Upper lobe of right lung (tissue), 1 donor: ENCODE measurements at places on chromosomes 1 and 21. TPM values are rescaled to one million over a fixed set of nuclear protein-coding genes. Genes with fewer than 3 reads are reported as not detected.

DNA sequence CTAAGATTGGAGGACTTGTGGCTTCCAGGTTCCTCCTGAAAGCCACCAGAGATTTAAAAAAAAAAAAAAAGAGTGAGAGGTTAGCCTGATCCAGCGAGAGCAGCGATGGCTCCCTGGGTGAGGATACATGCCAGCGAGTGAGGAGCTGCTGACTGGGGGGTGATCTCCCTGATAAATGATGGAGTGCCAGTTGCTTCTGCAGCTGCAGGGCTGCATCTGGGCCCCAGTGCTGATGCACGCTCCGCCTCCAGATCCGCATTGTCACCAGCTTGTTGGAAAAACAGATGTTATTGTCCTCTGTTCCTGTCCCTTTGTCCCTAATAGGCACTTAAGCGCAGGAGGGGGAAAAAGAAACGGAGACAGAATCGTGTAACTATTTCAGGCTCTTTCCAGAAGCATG is 28.6 kb downstream of the UBIAD1 start:
- H3K36me3 ChIP-seq = no peaks in the 10 kb centered on the region
- peaks cover 5% of the 10 kb centered on the region for H3K4me1 ChIP-seq
- no peak for DNase-seq

GRCh38 chr1:47483651-47484050 is 45.8 kb downstream of the FOXD2 start:
- no peak overlapping the region for H3K27ac ChIP-seq
- H3K27me3 ChIP-seq = no peaks in the 10 kb centered on the region
- H3K4me3 ChIP-seq = no peak overlapping the region
- no peak for DNase-seq

The S100A9 gene
- total RNA-seq = 418 TPM

GRCh38 chr1:12460911-12461621 is 156.9 kb downstream of the DHRS3 start:
- H3K36me3 ChIP-seq = peaks cover 4% of the 10 kb centered on the region
- DNase-seq = no peak
- H3K4me1 ChIP-seq = peaks cover 79% of the 10 kb centered on the region
- peak overlapping the region; percentile 52 for H3K27ac ChIP-seq

The MSH4 gene
- total RNA-seq = 0.96 TPM

GRCh38 chr1:109225711-109226445 is 12.2 kb downstream of the SARS1 start:
- H3K27me3 ChIP-seq = no peaks in the 10 kb centered on the region
- H3K4me1 ChIP-seq = no peaks in the 10 kb centered on the region
- peaks cover 68% of the 10 kb centered on the region for H3K36me3 ChIP-seq
- H3K4me3 ChIP-seq = no peak overlapping the region
- H3K27ac ChIP-seq = no peak overlapping the region

The FOXD2 gene
- total RNA-seq = 0.35 TPM

DNA sequence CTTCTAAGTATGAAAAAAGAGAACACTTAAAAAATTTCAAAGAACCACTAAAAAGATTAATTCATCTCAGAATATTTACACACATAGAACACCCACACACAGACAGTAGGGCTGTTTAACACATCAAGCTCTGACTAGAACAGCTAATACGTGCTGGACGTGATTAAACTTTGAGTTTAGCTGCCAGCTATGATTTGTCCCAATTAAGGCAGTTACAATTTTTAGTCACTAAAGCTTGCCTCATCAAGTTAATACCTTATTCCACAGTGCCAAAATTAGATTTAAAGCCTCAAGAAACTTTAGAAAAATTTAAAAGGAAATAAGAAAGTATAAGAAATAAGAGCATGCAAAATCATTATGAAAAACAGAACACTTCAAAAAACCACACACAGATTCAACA is 18.9 kb downstream of the SLC16A1 start:
- no peaks in the 10 kb centered on the region for H3K27me3 ChIP-seq
- no peaks in the 10 kb centered on the region for H3K36me3 ChIP-seq
- no peak overlapping the region for H3K27ac ChIP-seq
- H3K4me3 ChIP-seq = no peak overlapping the region
- H3K4me1 ChIP-seq = peaks cover 9% of the 10 kb centered on the region

- peak; percentile 57 for DNase-seq
- H3K27me3 ChIP-seq = no peaks in the 10 kb centered on the region
- no peak overlapping the region for H3K4me3 ChIP-seq
Observed at GRCh38 chr1:230280054-230280795, 145.9 kb downstream of the PGBD5 start.

GRCh38 chr1:232877365-232878028 is 72.3 kb downstream of the MAP10 start:
- no peaks in the 10 kb centered on the region for H3K4me1 ChIP-seq
- H3K4me3 ChIP-seq = no peak overlapping the region
- DNase-seq = no peak
- H3K27ac ChIP-seq = no peak overlapping the region
- H3K36me3 ChIP-seq = no peaks in the 10 kb centered on the region
- no peaks in the 10 kb centered on the region for H3K27me3 ChIP-seq

DNA sequence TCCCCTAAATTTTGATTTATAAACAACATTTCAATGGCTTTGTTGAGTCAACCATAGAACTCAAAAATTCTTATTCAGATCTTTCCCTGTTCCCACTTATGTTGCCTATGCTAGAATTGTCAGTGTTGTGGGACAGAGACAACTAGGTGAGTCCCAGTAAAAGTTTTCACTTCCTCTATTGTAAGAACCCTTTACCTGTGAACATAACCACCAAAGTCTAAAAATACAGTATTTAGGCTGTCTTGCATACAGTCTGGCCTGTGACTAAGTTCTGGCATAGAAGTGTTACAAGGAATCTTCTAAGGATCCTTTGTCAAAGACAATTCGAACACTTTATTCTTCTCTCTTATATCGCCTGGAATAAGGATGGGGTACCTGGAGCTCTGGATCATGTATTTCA is 1047.9 kb upstream of the NCAM2 start:
- no peak for DNase-seq
- no peak overlapping the region for H3K4me3 ChIP-seq
- no peak overlapping the region for H3K27ac ChIP-seq
- no peaks in the 10 kb centered on the region for H3K27me3 ChIP-seq
- H3K36me3 ChIP-seq = no peaks in the 10 kb centered on the region

GRCh38 chr1:62381831-62382657 is 54.8 kb upstream of the USP1 start:
- no peak overlapping the region for H3K4me3 ChIP-seq
- H3K4me1 ChIP-seq = no peaks in the 10 kb centered on the region
- no peaks in the 10 kb centered on the region for H3K36me3 ChIP-seq
- no peaks in the 10 kb centered on the region for H3K27me3 ChIP-seq
- no peak overlapping the region for H3K27ac ChIP-seq

- no peaks in the 10 kb centered on the region for H3K36me3 ChIP-seq
- H3K4me1 ChIP-seq = no peaks in the 10 kb centered on the region
- H3K4me3 ChIP-seq = no peak overlapping the region
Observed at GRCh38 chr1:18829671-18830070, 29.8 kb downstream of the TAS1R2 start.

DNA sequence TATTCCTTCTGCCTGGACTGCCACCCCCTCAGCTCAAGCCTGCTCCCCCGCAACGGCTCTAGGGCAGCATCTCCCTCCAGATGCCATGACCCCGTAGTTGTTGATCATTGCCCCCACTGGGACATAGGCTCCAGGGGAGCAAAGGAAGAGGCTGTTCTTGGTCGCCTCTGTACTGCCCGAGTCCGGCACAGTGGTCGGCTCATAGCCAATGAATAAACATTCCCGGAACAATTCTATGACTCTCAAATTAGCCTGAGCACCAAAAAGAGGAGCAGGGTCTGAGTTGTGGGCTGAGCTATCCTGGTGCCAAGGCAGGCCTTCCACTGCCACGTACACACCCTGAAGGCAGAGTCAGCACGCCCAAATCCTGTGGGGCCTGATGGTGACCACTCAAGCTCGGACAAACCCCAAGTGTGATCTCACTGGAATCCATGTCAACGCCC is 33.1 kb downstream of the CAPZB start:
- DNase-seq = no peak
- H3K36me3 ChIP-seq = no peaks in the 10 kb centered on the region
- H3K4me1 ChIP-seq = peaks cover 93% of the 10 kb centered on the region
- H3K4me3 ChIP-seq = no peak overlapping the region
- peak overlapping the region; percentile 68 for H3K27ac ChIP-seq

- H3K27ac ChIP-seq = no peak overlapping the region
- no peaks in the 10 kb centered on the region for H3K36me3 ChIP-seq
- H3K27me3 ChIP-seq = no peaks in the 10 kb centered on the region
- H3K4me3 ChIP-seq = no peak overlapping the region
- no peaks in the 10 kb centered on the region for H3K4me1 ChIP-seq
Observed at GRCh38 chr1:166197141-166197540, 30.3 kb upstream of the FAM78B start.

DNA sequence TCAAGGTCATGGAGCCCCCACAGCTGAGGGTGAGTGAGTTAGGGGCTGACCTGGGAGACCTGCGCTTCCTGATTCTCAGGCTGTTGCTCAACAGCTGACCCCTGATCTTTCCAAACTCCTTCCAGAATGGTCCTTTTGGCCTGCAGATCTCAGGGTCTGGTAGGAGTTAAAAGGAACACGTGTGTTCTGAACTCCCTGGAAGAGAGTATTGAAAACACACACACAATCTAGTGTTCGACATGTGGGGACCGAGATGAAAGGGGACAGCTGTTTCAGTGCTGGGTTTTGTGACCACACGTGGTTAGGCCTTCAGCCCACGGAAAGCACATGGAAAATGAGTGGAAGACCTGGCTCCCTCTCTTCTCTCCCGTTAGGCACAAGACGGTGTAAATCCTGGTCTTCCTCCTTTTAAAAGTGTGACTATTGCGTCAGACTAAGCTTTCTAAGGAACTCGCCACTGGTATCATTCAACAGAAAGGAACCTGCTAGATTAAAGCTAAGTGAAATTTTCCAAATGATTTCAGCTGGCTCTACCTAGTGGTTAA is 49.6 kb downstream of the RUNX1 start:
- H3K27me3 ChIP-seq = no peaks in the 10 kb centered on the region
- no peaks in the 10 kb centered on the region for H3K36me3 ChIP-seq
- peaks cover 23% of the 10 kb centered on the region for H3K4me1 ChIP-seq
- H3K27ac ChIP-seq = no peak overlapping the region
- H3K4me3 ChIP-seq = no peak overlapping the region
- no peak for DNase-seq

- H3K4me3 ChIP-seq = no peak overlapping the region
- no peak for DNase-seq
- no peaks in the 10 kb centered on the region for H3K27me3 ChIP-seq
- no peak overlapping the region for H3K27ac ChIP-seq
Observed at GRCh38 chr1:91790392-91790791, 95.6 kb downstream of the TGFBR3 start.

- H3K27ac ChIP-seq = no peak overlapping the region
- no peaks in the 10 kb centered on the region for H3K27me3 ChIP-seq
- no peak for DNase-seq
- no peak overlapping the region for H3K4me3 ChIP-seq
Observed at GRCh38 chr1:33792216-33792615, 71.7 kb upstream of the HMGB4 start.

DNA sequence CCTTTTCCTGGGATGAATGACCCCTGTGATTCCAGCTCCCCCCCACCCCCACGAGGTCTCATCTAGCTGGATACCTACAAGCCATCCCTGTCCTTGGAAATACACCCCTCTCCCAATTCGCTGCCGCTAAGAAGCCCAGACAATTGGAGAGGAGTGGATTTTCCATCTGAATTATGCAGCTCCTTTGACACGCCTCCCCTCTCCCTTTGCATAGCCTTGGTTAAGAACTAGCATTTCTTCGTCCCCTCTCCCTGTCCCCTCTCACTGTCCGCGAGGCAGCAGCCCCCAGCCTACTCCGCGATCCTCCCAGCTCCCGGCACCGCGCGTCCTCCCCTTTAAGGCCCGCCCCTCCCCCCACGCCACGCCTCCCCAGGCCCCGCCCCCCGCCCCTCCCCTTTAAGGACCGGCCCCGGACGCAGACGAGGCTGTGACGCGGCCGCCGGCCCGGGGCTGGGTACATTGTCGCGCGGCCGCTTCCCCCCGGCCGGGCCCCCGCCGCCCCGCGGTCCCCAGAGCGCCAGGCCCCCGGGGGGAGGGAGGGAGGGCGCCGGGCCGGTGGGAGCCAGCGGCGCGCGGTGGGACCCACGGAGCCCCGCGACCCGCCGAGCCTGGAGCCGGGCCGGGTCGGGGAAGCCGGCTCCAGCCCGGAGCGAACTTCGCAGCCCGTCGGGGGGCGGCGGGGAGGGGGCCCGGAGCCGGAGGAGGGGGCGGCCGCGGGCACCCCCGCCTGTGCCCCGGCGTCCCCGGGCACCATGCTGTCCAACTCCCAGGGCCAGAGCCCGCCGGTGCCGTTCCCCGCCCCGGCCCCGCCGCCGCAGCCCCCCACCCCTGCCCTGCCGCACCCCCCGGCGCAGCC is at the start of gene MAPKAPK2:
Gene MAPKAPK2 (plus strand): TSS at position 428 of the 856 bp plus-strand sequence. CDS start 325 bp downstream, at position 753.
- no peaks in the 10 kb centered on the region for H3K36me3 ChIP-seq
- peak within 1 kb of the TSS; percentile 90 for H3K27ac ChIP-seq
- DNase-seq = peak; percentile 91
- H3K4me3 ChIP-seq = peak within 1 kb of the TSS; percentile 91
- no peaks in the 10 kb centered on the region for H3K27me3 ChIP-seq
- peaks cover 42% of the 10 kb centered on the region for H3K4me1 ChIP-seq

- no peaks in the 10 kb centered on the region for H3K4me1 ChIP-seq
- no peak overlapping the region for H3K27ac ChIP-seq
- DNase-seq = no peak
Observed at GRCh38 chr1:21012937-21013336, 163.8 kb downstream of the EIF4G3 start.

The NR1I3 gene
- total RNA-seq = not detected

GRCh38 chr1:229098903-229099578 is 171.9 kb upstream of the RAB4A start:
- H3K4me3 ChIP-seq = no peak overlapping the region
- no peak overlapping the region for H3K27ac ChIP-seq
- no peaks in the 10 kb centered on the region for H3K27me3 ChIP-seq
- H3K4me1 ChIP-seq = peaks cover 6% of the 10 kb centered on the region
- H3K36me3 ChIP-seq = no peaks in the 10 kb centered on the region

The SOD1 gene
- 154 TPM for total RNA-seq

The TLCD4 gene
- total RNA-seq = 13.6 TPM

GRCh38 chr1:230215031-230215430 is 148.0 kb downstream of the GALNT2 start:
- peak overlapping the region; percentile 25 for H3K27ac ChIP-seq
- H3K36me3 ChIP-seq = no peaks in the 10 kb centered on the region
- H3K4me3 ChIP-seq = no peak overlapping the region

- no peak overlapping the region for H3K27ac ChIP-seq
- H3K36me3 ChIP-seq = no peaks in the 10 kb centered on the region
- no peaks in the 10 kb centered on the region for H3K4me1 ChIP-seq
- no peak for DNase-seq
Observed at GRCh38 chr1:157956732-157957131, 36.7 kb upstream of the KIRREL1 start.

GRCh38 chr1:17200246-17200645 is 4.7 kb upstream of the PADI1 start:
- H3K4me3 ChIP-seq = no peak overlapping the region
- no peaks in the 10 kb centered on the region for H3K27me3 ChIP-seq
- H3K36me3 ChIP-seq = no peaks in the 10 kb centered on the region
- H3K27ac ChIP-seq = no peak overlapping the region
- no peak for DNase-seq
